ENCODE measurements at places on chromosomes 6 and 20.

DNA sequence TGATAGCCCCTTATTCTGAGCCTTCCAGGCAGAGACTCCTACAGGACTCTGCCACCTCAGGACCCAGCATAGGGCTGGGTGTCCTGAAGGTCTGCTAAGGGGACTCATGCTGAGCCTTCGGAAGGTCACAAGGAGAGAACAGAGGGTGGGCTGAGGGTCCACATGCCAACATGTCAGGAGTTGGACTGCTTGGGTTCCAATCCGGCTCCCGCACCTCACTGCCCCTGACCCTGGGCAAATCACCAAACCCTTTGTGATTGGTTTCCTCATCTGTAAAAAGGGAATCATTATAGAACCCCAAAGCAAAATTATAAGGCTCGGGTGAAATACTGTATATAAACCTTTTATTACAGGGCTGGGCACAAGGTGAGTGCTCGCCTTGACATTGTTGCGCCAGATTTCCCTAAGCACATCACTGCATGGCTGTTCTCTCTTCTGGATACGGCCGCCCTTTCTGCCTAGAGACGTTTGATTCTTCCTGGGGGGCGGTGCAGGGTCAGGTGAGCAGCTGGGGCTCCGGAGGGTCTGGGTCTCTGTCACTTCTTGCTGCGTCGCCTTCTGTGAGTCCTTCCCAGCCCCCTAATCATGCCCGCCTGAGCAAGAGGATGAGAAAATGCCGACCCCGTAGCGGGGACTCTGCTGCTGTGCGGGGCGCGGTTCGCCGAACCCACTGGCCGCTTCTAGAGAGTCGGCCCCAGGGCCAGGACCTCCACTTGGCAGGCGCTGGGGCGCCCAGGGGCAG lies 90.5 kb upstream of the EPB41L1 start:
- DNase-seq: peak; percentile 88

DNA sequence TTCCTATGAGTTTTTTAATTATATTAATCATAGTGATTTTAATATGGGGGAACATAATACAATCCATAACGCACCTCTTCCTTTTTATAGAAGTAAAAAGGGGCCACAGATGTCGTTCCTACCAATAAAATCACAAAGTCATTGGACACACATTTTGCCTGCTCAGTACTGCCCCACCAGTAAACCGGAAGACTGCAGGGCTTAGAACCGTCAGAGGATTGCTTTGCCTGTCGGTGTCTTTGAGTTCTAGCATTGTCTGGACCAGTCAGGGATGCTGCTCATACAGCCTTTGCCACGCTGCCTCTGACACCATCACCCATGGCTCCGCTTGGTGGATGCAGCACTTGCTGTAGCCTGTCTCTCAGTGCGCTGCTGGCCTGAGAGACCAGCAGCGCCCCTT lies 853.6 kb downstream of the C6orf118 start:
- DNase-seq: no peak

GRCh38 chr6:160766657-160766988 lies 64.6 kb downstream of the PLG start:
- peak; percentile 21 for DNase-seq

DNA sequence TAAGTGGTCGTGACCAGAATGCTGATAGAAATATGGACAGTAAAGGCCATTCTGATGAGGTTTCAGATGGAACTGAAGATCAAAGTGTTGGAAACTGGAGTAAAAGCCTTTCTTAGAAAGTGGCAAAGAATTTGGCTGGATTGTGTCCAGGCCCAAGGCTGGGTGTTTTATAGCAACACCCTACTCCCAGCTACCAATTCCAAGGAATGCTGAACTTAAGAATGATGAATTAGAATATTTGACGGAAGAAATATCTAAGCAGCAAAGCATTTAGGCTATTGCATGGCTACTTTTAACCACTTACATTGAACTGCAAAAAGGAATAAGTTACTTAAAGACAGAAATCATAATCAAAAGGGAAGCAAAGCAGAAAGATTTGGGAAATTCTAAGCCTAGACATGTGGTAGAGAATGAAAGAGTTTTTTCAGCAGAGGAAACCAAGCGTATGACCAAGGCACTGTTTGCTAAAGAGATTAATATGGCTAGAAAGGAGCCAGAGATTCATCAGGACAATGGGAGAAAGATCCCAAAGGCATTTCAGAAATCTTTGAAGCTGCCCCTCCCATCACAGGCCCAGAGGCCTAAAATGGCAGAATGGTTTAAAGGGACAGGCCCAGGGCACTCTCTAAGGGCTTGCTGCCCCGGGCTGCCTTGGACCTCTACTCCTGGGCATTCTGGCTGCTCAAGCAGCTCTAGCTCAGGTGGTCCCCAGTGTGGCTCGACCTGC lies 25.8 kb downstream of the SDHAF4 start:
- DNase-seq: no peak

GRCh38 chr6:168828800-168829199 lies 387.8 kb downstream of the SMOC2 start:
- no peak for DNase-seq

DNA sequence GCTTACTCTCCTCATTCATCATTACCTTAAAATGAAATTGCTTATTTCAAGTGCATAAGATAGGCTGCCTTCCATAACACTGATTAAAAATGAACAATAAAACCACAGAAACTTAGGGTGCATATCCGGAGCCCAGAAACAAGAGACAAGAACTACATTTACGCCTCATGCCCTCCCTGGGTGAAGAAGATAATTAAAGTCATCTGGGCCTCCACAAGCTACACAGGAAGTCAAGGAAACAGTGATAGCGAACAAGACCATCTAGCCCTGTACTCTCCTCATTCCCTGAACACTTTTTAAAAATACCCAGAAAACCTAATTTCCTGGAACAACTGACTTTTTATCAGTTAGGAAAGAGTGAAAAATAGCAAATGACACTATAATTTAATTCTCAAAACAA lies 6.3 kb downstream of the SOD2 start:
- DNase-seq: no peak

DNA sequence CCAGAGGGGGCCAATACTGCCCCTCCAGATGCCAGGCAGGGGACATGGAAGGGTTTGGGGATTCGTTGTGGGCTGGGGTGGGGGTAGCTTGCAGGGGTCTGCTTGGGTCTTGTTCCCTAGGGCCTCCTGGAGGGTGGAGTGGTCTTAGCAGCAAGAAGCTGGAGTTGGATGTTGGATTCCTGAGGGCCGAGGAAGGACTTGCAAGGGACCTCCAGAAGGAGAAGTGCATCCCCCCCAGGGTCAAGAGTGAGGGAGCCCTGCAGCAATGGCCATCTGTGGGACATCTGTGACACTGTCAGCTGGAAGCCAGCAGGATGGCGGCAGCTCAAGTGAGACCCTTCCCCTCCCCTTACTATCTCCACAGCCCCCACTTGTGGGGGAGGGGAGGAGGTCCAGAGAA lies 25.4 kb upstream of the CCN5 start:
- DNase-seq: no peak

GRCh38 chr6:63584566-63584965 lies 12.3 kb downstream of the LOC128125822 start:
- DNase-seq: no peak

- DNase-seq: no peak
These were observed 203.8 kb downstream of the ARID1B start for GRCh38 chr6:156980948-156981347.

DNA sequence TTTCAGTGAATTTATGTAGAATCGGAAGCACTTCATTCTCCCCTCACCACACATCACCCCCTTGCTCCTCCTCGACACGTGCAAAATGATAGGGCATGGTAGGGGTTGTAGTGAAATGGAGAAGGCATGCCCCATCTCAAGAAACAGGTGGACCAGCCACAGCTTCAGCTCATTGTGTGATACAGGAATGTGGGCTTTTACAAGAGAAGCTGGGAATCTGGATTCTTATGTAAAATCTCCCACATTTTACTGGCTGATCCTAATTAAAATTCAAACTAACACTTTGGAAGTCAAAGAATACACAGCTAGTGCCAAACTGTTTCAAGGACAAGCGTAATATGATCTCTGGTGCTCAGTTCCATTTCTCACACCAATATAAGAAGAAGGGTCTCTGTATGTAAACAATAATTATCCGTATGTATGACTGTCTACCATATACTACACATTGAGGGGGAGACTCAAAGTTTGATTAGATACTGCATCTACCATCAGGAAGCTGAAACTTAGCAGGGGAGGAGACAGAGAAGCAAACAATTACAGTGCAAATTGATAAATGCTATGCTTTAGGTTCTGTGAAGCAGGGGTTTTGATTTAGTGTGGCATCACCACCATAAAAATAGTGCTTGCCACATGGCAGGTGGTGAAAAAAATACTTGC lies 24.3 kb upstream of the KIAA0408 start:
- DNase-seq: no peak

DNA sequence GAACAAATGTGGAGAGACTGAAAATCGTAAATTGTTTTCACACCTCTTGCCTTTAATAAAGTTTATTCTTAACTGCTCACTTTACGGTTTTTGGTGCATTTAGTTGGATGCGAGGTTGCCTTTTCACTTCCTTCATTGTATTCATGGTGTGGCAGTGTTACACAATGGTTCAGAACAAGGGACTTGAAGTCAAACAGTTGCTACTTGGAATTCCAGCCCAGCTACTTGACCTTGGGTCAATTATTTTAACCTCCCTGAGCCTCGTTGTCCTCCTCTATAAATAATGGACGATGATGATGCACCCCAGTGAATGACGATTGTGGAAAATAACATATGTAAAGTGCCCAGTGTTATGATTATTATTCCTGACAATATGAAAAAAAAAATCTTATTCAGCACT lies 72.3 kb downstream of the CARMIL1 start:
- DNase-seq: no peak

DNA sequence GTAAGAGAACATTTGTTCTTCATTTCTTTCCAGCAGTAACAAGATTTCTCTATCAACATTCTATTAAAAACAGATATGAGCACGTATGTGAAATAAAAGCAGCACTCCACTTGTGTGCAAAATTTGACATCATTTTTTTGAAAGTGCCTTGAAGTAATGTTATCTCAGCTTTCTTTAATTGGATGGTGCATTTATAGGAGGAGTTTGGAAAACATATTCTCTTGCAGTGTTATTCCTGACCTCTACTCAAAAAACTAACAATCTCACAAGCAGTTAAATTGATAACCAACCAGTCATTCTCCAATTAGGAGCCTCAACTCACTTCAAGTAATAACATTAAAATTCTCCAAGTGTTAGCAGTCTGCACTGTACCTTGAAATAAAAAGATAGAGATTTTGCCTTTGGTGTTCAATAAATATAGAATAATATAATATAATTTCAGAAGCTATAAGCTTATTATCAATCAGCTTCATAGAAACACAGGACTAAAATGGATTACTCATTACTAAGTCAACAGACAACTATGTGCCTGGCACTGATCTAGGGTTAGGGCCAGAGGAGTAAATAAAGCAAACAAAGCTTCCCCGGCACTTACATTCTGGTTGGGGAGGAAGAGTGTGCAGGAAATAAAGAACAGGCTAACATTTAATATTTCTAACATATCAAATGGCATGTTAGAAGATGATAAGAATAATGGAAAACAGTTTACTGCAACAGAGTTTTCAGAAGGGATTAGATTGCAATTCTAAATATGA lies 149.0 kb upstream of the SGK1 start:
- peak; percentile 63 for DNase-seq

GRCh38 chr6:25366903-25367545 lies 87.8 kb downstream of the CARMIL1 start:
- no peak for DNase-seq
